ENCODE measurements at places on chromosomes 4 and X.

DNA sequence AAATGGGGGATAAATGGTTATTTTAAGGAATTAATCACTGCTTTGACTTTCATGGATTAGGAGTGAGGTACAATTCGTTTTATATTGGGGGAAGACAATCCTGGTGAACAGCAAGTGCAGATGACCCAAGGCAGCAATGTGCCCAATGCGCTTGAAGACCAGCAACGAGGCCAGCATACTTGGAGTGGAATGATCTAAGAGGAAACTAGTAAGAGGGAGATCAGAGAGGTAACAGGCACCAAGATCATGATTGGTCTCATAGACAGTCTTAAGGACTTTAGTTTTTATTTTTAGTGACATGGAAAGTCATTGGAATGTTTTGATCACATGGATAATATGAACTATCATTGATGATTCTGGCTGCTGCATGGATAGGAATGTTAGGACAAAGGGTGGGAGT is 90.6 kb downstream of the BMPR1B start:
- DNase-seq = no peak

DNA sequence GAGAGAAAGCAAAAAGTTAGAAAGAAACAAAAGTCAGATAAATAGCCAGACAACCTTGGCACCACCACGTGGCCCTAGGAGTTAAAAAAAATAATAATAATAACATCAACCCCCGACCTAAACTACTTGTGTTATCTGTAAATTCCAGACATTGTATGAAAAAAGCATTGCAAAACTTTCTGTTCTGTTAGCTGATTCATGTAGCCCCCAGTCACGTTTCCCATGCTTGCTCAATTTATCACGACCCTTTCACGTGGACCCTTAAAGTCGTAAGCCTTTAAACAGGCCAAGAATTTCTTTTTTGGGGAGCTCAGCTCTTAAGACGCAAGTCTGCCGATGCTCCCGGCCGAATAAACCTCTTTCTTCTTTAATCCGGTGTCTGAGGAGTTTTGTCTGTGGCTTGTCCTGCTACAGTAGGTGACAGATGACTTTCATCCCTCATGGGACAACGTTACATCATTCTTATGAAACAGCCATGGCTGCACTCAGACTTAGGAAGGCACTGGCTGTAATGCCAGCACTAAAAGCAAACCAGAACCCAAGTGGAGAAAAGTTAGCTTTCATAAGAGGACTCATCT is 520 bp downstream of the ACOX3 start:
- peak; percentile 47 for DNase-seq

- DNase-seq = peak; percentile 31
These were observed 4.0 kb downstream of the NUDT10 start for GRCh38 chrX:51336584-51336983.

DNA sequence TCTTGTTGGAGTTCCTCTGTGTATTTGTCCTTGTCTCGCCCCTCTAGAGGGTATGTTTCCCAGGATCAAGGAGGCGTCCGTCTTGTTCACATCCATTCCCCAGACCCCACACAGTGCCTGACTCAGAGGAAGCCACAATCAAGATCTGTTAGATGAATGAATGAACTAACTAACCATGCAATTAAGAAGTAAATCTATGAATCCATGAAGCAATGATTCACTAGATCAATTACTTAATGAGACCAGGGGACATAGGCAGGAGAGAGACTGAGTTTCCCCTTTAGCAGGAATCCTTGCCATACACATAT is 11.9 kb downstream of the BLOC1S4 start:
- peak; percentile 46 for DNase-seq

DNA sequence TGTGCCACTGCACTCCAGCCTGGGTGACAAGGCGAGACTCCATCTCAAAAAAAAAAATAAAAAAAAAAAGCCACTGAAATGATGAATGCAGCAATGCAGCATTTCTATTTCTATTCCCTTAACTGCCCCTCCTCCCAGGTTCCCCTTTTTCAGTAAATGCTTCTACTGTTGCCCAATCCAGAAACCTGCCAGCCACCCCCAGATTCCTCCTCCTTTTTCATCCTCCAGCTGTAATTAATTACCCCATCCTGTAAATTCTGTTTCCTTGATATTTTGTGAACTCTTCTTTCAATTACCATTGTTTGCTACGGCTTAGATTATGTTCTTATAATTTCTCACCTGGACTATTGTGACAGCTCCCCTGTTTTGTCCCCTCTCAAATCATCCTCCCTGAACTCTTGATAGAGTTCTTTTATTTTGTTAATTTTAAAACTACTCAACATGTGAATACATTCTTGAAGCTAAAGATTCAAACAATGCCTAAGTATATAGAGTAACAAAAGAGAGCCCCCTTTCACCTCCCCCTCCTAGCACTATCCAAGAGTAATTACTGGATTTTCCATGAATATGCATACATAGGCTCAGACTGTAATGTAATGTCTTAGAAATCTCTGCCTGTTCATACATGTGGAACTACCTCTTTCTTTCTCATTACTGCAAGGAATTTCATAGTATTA is 140.6 kb upstream of the GPC4 start:
- DNase-seq = no peak

- no peak for DNase-seq
These were observed 39.9 kb downstream of the HTT start for GRCh38 chr4:3114377-3114776.

DNA sequence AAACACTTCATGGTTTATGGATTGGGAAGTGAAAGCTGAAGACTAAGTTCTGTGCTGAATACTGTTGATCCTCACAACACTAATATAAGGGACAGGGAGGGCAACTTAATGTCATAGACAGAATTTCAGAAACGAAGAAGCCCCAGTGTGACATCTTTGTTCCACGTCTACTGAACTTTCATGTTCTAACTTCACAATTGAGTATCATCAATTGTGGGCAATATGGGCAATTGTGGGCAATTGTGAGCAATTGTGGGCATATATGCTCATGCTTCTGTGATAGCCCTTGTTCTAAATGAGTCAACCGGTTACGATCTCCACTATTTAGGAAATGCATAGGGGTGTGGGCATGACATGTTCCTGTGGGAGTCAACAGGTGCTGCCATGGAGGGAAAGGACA is 33.7 kb downstream of the CYBB start:
- DNase-seq = no peak

DNA sequence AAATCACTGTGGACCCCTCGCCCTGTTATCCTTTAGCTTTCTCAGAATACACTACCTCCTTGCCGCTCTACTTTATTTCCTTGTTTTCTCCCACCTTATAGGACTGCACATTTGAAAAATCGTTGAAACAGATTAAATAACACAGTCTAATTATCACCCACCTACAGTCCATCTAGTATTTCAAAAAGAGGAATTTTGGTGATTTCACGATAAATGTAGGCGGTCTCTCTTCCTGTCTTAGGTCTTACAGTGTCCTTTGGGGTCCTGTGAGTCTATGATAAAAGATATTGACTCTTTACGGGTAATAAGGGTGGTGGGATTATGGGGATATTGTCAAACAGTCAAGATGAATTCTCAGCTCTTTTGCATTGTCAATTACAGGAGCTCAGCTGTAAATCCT is 2.4 kb upstream of the TBL1X start:
- no peak for DNase-seq

DNA sequence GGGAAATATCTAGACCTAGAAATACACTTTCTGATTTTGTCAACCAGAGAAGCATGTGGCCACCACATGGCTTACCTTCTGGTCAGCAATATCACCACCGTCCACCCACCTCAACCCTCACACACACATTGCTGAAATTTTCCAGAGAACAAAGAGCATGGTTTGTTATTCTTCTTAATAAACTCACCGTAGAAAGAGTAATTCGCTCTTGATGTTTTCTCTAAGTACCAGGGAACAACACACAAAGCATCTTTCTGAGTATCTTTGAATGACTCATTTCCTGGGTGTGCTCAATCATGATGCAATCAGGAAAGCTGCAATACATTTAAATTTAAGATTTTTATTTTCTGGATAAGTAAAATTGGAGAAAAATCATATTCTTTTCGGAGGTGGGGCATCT is 24.7 kb upstream of the LRAT start:
- no peak for DNase-seq

GRCh38 chrX:123188081-123188480 is 4.0 kb downstream of the GRIA3 start:
- DNase-seq = peak; percentile 75

- peak; percentile 30 for DNase-seq
These were observed 670 bp downstream of the PAPSS1 start for GRCh38 chr4:107719207-107719921.

DNA sequence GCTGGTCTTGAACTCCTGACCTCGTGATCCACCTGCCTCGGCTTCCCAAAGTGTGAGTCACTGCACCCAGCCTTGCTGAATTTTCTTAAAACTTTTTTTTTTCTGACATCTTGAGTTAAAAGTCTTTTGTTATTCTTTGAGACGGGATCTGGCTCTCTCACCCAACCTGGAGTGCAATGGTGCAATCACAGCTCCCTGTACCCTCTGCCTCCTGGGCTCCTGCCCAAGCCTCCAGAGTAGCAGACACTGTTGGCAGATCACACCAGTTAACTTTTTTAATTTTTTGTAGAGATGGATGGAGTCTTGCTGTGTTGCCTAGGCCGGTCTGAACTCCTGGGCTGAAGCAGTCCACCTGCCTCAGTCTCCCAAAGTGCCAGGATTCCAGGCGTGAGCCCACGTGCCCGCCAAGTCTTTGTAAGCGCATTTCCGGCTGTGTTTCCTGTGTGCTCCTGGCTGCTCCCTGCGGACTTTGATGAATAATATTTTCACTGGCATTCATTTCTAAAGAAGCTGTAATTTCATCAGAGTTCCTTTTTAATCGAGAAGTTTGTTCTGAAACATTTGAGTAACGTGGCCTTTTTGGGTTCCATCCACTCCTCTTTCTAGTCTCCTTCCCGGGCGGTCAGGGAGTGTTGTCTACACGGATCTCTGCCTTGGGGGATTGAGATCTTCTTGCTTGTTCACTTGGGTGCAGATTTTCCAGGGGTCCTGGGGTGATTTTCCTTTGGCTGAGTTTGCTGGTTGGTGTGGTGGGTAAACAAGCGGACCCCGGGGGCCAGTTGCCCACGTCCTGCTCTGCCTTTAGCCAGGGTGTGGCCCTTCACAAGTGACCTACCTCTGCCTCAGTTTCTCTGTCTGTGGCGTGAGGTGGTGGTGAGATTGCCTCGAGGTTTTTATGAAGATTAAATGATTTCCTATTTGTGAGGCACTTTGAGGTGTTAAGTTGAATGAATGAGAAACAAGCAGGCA is 44.4 kb downstream of the PCGF3 start:
- peak; percentile 45 for DNase-seq

DNA sequence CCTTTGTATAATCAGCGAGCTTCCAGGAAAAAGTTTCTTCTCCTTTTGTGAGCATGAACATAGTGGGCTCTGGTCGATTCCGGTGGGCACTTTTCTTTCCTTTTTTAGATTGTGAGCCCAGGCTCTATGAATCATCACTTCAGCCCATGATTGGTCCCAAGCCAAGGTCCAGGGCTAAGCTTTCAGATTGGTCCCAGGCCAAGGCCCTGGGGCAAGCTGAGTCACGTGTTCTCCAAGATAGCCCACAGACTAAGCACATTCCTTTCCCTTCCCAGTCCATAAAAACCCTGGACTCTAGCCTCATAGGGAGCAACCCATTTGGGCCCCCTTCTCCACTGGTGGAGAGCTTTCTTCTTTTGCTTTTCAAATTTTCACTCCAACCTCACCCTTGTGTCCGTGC is 430.5 kb downstream of the NAP1L3 start:
- no peak for DNase-seq

GRCh38 chr4:10024303-10024702 is 3.0 kb upstream of the SLC2A9 start:
- no peak for DNase-seq

- no peak for DNase-seq
These were observed at the start of gene SLC10A4 for GRCh38 chr4:48483006-48483776. TSS of gene SLC10A4 (plus strand) at chr4:48483343. CDS start at chr4:48483562, 219 bp downstream.

DNA sequence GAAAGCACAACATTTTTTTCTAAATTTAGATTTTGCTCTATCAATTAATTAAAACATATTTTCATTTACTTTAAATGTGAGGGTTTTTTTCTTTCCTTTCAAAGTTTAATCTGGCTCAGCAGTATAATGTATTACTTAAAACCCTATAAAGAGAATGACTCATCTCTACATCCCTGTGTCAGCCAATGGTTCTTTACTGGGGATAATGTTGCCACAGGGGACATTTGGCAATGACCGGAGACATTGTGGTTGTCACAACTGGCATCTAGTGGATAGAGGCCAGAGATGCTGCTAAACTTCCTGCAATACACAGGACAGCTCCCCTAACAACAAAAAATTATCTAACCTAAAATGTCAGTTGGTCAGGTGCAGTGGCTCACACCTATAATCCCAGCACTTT is 53.8 kb downstream of the SYNPO2 start:
- peak; percentile 44 for DNase-seq

DNA sequence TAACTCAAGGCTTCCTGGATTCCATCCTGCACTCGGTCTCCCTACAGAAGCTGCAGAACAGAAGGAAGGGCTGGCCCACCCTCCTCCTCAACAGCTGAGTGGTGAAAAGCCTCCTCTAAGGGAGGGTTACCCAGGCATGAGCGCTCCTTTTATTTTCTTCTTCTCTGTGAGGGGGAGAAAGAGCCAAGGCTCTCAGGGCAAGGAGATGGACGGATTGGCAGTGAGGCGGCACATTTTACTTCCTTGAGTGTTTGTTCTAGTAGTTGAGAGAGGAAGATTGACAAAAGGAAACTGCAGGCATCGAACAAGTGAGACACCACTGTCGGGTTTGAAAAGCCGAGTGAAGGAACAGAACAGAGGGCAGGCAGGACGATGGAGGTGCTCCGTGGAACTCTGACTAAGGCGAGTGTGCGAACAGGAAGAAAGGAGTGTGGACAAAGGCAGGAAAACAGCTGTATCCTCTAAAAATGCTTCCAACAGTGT is 38.4 kb upstream of the STS start:
- peak; percentile 0 for DNase-seq

- no peak for DNase-seq
These were observed 156.1 kb downstream of the AFAP1 start for GRCh38 chr4:7783541-7783940.

GRCh38 chr4:82248903-82249632 is 124.7 kb downstream of the HNRNPD start:
- DNase-seq = no peak

DNA sequence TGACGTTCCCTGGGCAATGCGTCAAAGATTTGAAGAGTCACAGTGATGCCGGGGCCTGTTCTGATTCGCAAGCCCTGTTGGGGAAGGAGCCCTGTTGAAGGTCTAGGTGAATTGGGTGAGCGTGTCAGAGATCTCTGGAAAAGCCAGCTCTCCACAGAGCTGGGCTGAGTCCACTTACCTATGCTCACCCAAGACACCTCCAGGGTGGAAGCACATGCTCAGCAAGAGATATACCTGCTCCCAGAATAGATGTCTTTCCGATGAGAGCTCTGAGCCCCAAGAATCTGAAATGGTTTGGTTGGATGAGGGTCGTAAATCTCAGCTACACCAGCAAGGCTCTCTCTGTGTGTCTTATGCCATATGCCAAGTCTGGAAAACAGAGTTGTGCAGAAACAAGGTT is 1.7 kb downstream of the GABRQ start:
- DNase-seq = no peak

GRCh38 chr4:86481440-86481839 is 112.7 kb upstream of the PTPN13 start:
- DNase-seq = no peak

- no peak for DNase-seq
These were observed 12.4 kb upstream of the CTBP1 start for GRCh38 chr4:1261107-1261928.

All from fibroblast of skin of right biceps (primary cell).